ENCODE measurements at places on chromosomes 12 and 14. TPM values are rescaled to one million over a fixed set of nuclear protein-coding genes. Genes with fewer than 3 reads are reported as not detected.
A peak's percentile ranks its signal among the peaks of the same experiment; 100 is the strongest.

ACOT6 gene
- not detected for total RNA-seq

FOXN4 gene
- total RNA-seq, result 0.26 TPM

LACRT gene
- total RNA-seq, result not detected

LBHD2 gene
- not detected for total RNA-seq

MEG3 gene
- total RNA-seq, result 1.3 TPM

DNA sequence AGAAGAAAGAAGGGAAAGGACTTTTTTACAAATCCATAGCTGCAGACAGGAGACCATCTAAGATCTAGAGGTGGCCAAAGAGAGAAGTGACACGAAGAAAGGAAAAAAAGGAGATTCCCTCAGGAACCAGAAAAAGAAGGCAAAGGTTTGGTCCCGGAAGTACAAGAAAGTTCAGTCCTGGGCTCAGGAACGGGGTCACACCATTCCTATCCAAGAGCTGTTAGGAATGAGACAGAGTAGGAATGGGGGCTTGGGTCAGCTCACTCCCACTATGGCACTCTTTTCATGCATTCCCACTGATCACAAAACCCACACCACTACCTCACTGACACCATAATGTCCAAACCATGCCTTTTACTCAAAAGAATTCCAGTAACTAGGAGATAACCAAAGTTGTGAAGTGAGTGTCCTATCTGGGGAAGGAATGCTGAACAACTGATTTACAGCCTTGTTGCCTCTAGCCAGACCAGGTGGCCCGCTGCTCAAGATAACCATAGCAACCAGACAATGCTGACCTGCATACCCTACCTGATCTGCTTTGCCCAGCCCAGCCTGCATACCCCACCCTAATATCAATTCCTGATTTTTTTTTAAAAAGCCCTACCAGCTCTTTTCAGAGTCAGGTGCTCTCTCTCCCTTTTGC, 8.4 kb downstream of the PPP2R3C start:
- no peak for DNase-seq

- no peak for DNase-seq
Measured at GRCh38 chr12:123717350-123717749, 5.2 kb downstream of the ATP6V0A2 start.

GRCh38 chr14:92316176-92316575, 6.8 kb upstream of the SLC24A4 start:
- no peak for DNase-seq

DNA sequence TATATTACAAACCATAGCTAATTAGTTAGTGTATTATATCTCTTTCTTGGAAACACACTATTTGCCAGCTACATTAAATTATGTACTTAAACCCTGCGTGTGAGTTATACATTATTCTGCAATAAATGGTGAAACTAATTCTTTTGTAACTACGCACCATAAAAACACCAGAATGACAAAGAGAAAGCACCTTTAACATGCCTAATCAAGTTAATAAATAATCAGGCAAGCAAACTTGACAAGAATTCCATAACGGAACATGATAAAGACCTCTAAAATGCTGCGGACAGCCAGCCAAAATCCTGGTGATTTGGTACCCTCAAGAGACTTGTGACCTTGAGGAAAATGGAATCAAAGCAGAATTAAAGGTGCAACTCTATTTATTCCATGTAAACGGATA, 375.3 kb upstream of the KITLG start:
- no peak for DNase-seq

DNA sequence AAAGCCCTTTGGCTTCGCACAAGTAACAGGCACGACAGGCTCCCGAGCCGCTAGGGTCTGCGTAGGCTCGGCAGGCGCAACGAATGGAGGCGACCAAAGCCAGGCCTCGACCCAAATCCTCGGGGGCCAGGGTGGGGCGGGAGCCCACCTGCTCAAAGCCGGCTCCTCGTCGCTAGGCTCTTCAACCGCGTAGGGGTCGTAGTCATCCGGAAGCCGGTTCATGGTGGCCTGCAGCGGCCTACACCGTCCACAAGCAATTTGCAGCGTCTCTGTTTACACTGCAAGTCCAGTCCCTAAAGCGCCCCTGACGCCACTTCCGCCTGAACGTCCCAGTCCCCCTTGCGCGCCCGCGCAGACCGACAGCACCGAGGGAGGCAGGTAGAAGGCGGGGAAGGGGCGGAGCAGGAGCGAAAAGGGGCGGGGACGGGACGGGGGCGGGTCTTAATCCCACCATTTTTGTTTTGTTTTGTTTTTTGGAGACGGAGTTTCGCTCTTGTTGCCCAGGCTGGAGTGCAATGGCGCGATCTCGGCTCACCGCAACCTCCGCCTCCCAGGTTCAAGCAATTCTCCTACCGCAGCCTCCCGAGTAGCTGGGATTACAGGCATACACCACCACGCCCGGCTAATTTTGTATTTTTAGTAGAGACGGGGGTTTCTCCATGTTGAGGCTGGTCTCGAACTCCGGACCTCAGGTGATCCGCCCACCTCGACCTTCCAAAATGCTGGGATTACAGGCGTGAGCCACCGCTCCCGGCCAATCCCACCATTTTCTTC, at the start of gene EAPP:
Gene EAPP, minus strand, starts transcription at position 295 of the 774 bp plus-strand sequence. Its CDS starts 73 bp downstream, at position 222.
- peak; percentile 95 for DNase-seq

GRCh38 chr14:54781961-54782750, 120.5 kb downstream of the GCH1 start:
- DNase-seq, result no peak

DNA sequence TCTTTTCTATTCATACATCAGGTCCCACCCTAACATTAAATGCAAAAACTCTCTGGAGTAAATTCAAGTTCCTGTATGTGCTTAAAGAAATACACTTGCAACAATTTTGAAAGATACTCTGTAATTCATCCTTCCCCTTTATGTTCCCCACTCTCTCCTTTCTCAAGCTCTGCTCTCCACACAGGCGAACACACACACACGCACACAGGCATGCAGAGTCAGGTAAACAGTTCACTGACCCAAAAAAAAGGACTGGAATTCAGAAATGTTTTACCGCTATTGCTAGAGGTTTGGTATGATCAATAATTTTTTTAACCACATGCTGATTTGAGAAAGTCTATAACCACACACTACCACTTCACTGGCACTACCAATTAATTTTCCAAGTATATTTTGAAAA, 152.4 kb upstream of the TMCC3 start:
- no peak for DNase-seq

- DNase-seq, result no peak
Measured at GRCh38 chr12:59603754-59604153, 7.9 kb downstream of the SLC16A7 start.

DNA sequence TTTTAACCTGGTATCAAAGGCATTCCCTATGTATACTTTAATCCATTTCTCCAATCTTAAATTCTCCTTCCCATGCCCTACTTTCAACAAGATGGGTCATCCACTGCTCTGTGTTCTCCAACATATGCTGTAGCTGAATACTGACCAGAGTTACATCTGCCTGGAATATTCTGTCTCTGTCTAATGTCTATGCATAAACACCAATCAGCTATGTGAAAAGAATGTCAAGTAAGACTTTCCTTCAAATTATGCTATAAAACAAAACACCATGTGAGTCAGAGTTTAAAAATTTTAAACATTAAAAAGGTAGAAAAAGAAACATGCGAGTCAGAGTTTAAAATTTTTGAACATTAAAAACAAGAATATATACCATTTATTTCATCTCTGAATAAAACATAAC, 19.3 kb downstream of the NT5DC3 start:
- no peak for DNase-seq

- DNase-seq, result no peak
Measured at GRCh38 chr14:64928239-64929013, 14.1 kb downstream of the GPX2 start.

DNA sequence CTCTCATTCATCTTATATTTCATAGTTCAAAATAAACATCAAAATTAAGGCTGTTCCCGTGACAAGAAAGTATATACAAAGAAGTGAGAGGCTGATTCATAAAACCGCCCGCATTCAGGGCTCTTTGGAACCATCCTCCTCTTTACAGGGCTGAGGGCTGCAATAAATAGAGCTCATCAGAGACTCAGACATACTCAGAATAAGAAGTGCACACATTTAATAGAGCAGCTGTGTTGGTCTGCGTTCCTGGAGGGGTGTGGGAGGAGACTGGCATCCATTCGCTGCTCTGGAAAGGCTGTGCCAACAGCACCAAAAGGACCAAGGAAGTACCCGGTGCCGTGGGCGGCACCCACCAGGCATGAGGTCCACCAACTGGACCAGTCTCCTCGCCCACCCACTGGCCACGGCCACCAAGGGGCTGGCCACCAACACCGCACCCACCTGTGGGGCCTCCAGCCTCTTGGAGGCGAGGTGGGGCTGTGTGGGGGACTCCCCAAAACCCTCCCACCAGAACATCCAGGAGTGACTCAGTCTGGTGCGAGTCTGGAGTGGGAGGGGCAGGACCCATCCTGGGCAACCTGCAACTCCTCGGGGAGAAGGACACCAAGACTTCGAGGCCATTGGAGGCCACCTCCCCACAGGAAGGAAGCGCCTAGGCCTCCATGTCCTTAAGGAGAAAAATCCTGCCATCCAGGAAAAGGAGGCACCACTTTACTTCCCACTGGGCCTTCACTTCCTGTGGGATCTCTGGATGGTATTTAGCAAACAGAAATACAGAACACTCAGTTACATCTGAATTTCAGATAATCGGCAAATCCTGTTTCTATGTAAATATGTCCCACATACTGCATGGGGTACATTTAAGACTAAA, 32.7 kb downstream of the VCPKMT start:
- DNase-seq, result no peak

DNA sequence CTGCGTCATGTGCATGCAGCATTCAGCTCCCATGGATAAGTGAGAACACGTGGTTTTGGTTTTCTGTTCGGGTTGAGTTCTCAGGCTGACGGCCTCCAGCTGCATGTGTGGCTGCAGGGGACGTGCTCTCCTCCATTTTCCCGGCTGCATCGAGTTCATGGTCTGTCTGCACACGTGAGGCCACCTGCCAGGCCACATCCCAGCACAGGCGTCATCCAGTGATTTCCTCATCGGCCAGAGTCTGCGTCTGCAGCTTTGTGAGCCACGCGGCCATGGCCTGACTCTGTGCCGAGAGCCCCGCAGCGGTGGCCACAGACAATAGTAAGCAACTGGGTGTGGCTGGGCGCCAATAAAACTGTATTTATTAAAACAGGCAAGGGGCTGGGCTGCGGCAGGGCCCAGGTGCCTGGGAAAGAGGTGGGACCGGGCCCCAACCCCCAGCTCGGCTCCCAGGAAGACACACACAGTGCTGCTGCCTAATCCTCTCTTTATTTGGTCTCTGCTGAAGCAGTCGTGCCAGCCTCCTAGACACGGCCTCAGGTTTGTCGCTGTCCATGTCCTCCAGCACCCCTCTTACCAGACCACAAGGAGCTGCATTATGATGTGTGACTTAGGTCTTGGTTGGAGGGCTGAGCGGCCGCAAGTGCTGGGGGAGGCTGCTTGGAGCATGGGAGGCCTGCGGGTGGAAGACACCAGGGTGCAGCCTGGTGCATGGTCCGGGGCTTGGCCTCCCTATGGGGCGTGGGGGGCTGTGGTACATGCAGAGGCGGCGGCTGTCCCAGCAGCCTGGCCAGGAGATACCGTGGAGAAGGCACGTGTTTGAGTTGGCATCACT, 52.0 kb downstream of the NOC4L start:
- no peak for DNase-seq

GRCh38 chr14:56494167-56494566, 85.4 kb upstream of the TMEM260 start:
- DNase-seq, result no peak

DNA sequence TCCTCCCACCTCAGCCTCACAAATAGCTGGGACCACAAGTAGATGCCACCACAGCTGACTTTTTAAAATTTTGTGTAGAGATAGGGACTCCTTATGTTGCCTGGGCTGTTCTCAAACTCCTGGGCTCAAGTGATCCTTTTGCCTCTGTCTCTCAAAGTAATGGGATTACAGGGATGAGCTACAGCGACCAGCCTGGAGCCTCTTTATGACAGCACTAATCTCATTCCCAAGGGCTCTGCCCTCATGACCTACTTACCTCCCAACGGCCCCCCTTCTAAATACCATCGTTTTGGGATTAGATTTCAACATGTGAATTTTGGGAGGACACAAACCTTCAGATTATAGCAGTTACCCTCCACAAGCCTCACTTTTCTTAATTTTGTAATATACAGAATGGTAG, 150.6 kb upstream of the FUT8 start:
- no peak for DNase-seq

DNA sequence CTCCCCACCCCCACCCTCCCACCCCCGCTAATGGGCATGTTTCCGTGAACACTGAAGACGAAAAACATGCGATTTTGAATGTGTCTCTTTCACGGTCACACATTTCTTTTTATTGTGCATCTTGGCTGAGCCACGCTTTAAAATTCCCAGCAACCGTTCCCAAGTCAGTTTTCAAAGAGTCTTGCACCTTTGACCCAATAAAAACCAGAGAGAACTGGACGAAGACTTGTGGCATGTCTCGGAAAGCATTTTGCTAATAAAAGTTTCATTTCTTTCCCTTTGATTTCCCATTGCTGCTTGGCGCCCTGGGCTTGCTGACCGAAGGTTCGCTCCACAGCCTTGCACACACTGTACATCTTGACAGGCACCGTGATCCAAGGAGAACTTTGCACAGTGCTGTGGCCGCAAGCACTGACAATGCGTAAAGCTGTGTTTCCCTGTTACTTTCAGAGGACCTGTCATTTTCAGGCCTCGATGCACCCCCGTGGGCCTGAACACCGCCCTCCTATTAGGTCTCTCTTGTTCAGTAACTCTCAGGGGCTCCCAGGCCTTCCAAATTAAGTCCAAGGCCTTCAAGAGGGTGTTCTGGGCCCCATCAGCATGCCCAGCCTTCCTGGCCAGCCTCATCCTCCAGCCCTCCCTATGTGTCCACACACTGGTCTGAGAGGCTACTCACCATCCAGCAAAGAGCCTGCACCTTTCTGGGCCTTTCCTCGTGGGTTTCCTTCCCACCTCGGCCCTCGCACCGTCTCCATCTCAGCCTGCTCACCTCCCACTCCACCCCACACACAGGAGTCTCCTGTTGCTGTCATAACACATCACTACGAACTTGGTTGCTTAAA, 63.4 kb upstream of the DIO3 start:
- no peak for DNase-seq

DNA sequence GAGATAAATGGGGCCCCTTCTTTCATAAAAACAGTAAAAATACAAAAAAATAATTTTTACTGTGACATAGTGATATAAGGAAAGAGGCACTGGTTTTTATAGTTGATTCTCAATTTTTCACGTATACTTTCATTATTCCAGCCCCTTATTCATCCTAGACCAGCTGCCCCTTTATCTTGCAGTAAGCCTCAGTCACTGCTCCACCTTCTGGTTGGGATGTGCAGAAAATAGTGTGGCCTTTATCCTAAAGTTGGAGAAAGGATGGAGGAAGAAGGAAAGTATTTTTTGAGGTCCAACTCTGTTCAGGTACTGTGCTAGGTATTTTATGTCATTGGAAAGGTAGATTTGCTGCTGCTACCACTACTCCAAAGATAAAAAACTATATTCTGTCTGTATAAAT, 172.7 kb downstream of the ANO6 start:
- DNase-seq, result no peak

DNA sequence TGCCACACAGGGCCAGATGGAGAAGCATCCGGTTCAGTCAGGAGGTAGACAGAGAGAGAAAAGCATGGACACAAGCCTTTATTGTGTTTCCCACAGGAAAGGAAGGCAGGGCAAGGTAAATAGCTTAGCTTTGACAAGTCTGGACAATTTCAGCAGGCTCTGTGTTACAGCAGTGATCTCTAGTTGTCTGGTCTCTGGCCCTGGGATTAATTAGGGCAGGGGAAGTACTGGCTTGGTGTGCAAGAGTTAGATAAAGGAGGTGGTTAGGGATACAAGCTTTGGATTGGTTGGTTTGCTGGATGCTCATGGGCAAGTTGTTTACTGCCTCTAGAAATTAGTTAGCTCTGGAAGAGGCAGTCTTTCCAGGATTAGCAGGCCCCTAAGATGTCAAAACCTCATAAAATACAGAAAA, 15.1 kb upstream of the NGDN start:
- DNase-seq, result no peak
